ENCODE measurements at places on chromosomes 12 and 14. TPM values are rescaled to one million over a fixed set of nuclear protein-coding genes. Genes with fewer than 3 reads are reported as not detected.

CPNE6 gene
- total RNA-seq, result not detected

EXOC5 gene
- total RNA-seq, result 64.2 TPM

OR2AP1 gene
- total RNA-seq, result not detected

CELA1 gene
- total RNA-seq, result not detected

DNA sequence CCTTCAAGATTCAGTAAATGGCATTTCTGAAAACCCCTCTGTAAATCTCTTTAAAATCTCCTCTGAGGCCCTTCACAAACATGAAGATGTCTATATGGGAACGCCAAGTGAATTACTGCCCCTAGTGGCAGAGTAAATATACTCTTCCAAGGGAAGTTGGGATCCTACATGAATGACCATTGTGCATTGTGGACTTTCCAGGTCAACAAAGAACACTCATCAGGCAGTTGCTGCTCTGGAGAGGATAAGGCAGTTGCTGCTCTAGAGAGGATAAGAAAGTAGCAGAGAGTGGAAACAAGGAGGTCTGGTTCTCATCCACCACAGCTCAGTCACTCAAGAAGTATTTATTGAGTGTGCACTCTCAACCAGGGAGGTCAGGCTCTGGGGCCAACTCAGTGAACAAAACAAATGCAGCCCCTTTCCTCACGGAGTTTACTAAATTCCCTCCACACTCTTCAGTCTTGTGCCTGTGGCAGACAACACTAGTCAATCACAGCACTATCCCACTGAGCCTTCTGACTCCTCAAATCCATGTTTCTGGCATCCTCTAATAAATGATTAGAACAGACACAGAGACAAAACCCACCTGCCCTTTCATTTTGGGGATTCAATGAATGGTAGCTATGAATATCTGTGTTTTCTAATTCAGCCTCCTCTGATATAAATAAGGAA lies 52.9 kb downstream of the SVOP start:
- no peak for DNase-seq

DNA sequence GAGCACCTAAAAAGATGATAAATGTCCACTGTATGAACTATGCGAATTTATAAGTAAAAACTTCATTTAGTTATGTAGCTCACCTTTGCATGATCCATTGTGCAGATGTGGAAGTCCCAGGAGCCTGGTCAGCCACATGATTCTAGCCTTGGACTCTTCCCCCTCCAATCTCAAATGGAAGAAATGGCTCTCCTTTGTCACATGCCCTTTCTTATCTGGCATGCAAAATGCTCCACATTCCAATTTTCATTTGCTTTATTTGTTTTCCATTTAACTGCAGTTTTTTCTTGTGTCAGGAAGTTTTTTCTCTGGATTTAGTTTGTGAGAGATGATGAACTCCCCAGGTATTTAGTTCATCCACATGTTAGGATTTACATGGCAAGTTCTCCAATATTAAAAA lies 73.8 kb downstream of the DYRK2 start:
- no peak for DNase-seq

- no peak for DNase-seq
Measured at GRCh38 chr12:3341594-3341993, 149.4 kb upstream of the PRMT8 start.

DNA sequence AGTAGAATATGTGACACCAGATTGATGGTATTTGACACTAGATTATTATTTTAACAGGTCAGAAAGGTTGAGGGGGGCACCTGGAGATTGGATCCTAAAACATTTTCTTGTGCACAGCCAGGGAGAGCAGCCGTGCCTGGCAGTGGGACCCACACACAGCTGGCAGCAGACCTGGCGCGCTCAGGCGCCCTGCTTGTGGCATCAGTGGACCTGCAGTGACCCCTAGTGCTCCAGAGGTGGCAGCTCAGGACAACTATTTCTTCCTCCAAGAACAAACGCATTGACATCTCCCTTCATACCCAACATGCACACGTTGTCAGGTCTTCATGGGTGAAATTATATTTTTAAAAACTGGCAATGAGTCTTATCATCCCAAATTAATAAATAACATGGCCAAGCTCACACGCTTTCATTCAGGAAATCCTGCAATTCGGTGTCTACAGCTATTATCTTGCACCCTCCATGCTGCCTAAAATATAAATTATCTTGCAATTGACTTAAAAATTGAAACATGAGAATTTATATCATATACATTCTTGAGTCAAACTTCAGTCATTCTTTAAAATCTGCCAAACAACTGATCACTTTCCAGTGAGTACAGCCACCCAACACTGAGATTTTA lies 7.7 kb upstream of the TMEM132D start:
- DNase-seq, result peak; percentile 49

DNA sequence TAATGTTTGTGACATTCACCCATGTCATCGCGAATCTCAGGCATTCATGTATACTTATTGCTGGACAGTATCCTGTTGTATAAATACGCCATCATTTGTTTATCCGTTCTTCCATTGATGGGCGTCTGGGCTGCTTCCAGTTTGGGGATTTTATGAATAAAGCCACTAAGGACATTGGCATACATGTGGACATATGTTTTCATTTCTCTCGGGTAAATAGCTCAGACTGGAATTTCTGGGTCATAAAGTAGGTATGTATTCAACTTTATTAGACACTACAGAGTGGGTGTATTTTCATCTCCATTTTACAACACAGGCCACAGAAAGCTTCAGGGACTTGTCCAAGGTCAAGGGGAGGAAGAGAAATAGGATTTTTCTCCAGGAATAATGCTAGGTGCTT lies 48.9 kb downstream of the HRK start:
- no peak for DNase-seq

DNA sequence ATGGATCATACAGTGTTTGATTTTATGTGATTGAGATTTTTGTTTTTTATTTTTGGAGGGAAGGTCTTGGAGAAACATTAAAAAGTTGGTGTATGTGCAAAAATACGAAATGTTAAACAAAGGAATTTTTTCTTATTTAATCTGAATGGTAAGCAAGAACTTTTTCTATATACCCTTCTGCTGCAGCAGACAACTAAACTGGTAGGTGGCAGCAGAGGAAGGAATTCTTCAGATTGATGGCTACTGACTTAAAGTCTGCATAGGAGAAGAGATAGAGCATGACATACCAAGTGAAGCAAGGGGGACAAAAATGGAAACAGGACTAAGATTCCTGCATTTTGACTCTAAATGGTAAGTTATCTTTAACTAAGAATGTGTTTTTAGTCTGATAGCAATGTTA lies 42.0 kb upstream of the A2ML1 start:
- no peak for DNase-seq

DNA sequence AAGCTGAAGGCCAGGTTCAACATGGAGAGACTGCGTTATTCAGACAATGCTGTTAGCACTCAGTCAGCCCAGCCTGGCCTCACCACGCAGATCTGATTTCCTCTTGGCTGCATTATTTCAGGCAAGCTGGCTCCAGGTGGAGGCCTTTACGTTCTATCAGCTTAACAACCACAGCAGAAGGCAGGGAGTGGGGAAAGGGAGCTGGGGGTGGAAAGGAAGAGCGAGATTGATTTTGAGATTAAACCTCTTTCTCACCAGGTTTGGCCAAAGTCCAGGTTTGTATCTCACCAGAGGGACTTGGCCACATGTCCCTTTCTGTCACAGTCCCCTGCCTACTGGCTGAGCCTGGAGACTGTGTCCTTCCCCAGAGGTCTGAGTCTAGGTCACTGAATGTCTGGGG lies 543.7 kb upstream of the TMEM132C start:
- no peak for DNase-seq

DNA sequence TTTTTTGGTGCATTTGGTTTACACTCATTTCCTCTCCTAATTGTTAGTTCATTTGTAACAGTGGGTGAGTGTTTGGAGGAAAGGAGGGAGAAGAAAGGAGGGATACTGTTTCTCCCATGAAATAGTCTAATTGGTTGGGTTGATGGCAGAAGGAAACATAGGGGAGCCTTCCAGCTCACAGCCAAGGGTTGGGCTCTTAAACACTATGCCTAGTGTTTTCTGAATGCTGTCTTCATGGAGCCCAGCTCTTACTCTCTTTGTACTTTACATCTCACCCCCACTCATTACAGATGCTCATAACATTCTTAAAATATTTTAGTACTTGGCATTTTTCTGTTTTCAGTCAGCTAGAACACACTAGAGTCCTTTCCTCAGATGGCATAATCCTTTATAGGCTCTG lies 38.2 kb downstream of the BAZ2A start:
- no peak for DNase-seq

DNA sequence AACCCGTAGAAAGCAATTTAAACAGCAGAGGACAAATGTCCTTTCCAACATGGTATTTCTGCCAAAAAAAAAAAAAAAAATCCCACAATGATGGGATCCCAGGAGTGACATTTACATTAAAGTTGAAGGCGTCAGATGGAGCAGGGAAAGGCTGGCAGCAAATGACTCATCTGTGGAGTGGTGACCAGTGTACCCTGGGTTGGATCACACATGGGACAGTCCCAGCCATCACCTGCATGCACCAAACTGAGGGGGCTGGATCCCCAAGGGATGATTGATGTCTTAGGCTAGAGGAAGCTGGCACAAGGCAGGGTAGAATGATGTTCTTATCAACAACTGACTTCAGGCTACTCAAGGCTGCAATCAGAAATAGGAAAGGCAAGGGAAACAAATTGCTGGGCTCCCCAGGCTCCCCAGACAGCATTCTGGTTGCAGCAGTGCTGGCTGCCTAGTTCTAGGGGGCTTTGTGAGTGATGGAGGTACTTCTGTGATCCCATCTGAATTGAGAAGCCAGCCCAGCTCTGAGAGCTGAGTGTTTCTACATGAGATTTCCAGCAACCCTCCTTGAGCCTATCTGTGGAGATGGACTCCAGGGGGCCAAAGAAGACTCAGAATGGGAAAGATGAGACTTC lies 117.9 kb downstream of the DPF3 start:
- no peak for DNase-seq

DNA sequence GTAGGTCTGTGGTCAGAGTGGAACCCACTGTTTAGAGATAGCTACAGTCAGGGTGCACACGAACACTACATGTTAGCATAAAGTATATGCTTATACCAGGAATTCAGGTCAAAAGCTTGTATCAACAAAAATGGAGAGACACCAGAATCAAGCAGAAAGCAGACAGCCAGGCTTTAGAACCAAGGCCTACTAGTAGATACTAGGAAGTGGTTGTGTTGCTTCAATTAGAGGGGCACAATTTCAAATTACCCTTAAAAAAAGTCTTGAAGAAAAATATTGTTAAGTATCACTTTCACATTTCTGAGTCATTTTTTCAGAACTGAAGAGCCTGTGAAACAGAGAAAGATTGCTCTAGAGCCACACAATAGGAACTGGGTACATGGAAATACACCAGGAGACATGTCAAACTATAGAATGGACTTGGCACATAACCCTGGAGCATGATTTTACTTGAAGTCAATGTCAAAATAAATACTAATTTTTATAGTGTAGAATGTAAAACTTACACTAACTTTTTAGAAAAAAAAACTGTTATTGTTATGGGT lies 41.6 kb downstream of the LRRC9 start:
- DNase-seq, result no peak

DNA sequence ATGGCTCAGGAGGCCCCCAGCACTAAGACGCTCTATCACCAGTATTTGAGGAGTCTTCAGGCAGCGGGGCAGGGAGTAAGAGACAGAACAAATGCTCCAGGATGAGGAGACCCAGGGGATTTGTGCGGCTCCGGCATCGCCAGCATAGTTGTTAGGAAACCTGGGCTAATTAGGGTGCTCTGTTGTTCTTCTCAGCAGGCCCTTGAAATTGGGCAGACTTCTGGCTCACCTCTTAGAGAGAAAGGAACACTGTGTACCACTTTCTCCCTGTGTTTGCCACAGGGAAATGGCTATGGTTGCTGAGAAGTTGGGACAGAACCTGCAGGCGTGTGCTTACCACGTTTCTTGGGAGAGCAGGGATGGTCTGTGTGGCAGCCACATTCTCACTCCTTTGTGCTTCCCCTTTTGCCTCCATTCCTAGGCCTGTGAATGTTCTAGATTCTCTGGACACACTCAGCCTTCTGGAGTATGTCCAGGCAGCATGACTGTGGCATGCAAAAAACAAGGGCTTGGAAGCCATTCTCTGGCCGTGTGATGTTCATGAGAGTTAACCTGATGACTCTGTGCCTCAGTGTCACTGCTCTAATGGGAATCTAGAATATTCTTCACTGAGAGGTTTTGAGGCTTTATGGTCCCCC lies 109.0 kb downstream of the CHST11 start:
- no peak for DNase-seq

- DNase-seq, result no peak
Measured at GRCh38 chr12:65319688-65320200, 41.3 kb downstream of the MSRB3 start.
